ENCODE measurements at places on chromosomes 2 and 18.

- no peak for DNase-seq
Observed at GRCh38 chr2:181614874-181615638, 41.8 kb downstream of the CERKL start.

DNA sequence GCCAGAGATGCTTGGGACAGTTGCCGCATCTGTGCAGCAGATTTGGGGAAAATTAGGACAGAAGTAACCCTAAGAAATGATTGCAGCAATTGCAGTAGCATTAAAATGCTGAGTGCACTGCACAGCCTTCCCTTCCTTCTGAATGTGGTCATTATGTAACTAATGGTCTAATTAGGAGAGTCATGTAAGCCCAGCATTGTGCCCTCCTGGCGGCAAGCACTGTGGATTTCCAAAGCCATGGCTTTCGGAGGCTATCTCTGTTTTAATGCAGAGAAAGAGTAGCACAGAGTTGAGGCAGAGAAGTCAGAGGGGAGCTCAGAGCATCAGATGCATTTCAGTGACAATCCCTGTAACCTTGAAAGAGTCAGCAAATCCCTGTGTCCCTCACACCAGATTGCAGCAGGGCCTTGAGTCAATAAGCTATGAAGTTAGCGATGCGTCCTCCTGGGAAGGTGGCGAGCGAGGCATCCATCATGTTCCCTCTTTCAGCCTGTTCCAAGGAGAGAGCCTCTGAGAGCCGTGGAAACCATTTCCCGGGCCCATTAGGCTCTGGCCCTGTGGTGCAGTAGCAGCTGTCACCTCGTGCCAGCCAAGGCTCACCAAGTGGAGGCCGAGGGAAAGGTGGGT, 307.2 kb downstream of the FBXO15 start:
- no peak for DNase-seq

DNA sequence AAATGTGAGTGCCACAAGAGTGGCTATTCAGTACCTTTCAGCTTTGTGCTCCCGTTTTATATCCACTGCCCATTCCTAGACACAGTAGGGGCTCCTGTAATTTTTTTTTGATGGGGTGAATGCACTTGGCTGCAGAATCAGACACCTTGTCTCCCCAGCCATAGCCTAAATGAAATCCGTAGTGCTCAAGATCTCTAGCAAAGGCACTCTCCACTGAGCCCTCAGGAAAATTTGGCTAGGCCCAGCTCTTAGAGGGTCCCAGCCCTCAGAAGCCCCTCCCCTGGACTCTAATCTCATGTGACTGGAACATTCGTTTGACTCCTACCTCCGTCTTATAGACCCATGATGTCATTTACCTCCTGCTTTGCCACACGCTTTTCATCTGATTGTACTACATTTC, 323.9 kb downstream of the SMAD2 start:
- DNase-seq = no peak

DNA sequence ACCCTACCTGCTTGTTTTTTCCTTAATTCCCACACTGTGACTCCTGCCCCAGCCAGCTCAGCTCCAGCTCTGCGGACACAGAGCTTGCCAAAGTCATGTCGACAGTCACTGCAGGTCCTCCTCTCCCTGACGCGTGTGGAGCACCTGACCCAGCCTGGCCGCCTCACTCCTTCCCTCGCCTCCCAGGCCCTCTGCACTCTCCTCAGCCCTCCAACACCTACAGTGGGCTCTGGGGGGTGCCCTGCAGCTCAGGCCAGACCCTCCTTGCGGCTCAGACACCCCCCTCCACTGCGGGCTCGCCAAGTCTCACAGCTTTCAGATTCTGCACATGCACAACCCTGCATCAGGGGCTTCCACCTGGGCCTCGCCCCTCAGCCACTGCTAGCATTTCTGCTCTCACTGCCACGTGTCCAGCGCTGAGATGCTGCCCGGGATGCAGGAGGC, 68.3 kb downstream of the NDUFA10 start:
- DNase-seq = no peak

DNA sequence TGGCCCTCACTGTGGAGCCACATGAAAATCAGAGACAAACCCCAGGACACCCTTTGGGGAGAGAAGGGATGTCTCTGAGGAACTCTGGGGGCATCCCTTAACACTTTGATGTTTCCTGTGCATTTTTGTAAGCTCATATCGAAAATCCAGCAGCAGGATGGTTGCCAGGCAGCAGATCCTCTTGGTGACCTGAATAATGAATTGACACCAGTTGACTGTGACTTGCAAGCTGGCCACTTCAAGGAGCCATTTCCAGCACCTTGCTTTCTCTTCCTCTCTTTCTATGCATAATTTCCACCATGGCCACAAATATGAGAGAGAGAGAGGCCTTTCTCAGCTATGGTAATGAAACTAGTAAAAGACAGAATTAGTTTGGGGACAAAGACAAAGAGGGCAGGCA, 91.7 kb downstream of the NRP2 start:
- no peak for DNase-seq

DNA sequence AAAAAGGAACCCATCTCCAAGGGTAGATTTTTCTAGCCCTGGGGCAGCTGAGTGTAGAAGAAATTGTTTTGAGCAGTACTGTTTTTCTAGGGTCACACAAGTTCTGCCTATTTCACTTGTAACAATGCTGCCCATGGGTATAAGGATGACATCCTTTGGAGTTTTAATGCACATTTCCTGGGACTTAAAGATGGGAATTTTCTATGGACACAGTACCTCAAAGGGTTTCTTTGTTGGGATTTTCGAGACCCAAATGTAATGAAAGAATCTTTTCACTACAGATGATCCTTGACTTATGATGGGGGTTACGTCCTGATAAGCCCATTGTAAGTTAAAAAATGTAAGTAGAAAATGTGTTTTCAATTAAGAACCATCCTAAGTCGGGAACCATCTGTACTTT, 31.8 kb downstream of the CDC42EP3 start:
- DNase-seq = no peak

DNA sequence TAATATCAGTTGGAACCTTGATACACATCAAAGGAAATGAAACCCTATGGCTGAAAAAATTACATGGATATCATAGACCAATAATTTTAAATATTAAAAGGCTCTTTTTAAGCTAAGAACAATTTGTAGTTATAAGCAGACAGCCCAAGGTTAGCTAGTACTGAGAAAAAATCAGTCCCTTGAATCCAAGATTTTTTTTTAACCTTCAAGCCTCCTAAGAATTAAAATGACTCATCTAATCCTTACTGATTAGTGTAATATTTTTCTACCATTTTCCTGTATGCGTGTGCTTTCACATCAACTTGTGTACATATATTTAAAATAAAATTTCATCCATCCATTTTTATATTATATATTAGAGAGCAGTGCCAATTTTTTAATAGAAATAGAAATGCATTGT, 1004.9 kb upstream of the ZEB2 start:
- DNase-seq = no peak

- no peak for DNase-seq
Observed at GRCh38 chr2:10019602-10020400, 23.5 kb upstream of the KLF11 start.
